Fibroblast of skin of left biceps (primary cell): ENCODE measurements at places on chromosomes 4 and X.

DNA sequence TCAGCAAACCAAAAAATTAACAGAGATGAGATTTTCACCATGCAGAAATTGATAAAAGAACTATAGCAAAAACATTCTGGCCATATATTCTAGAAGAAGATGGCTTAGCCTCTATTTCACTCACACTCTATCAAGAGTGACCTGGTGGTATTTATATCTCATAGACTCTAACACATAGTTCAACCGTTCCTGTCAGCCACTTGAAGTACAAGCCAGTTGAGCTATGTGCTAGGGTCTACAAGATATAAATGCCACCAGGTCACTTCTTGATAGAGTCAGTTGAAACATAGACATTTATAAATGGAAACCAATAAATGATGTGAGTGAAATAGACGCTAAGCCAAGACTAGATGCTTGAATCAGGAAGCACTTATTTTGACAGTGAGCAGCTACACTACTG is 836.7 kb upstream of the EPHA5 start:
- DNase-seq = no peak

DNA sequence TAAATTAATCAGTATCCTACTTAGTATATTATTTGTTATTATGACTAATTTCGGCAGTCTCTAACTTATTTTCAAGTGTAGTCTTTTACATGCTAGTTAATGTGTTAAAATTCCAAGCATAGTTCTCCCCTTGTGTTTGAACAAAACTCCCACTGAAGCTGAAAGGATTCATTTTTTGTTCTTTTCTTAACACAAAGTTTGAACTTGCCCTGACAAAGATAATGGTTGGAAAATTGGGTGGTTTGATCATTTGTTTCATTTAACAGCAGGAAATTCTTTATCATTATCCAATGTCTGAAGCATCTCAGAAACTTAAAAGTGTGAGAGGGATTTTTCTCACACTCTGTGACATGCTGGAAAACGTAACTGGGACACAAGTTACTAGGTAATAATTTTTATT is 36.0 kb downstream of the INTU start:
- no peak for DNase-seq

GRCh38 chrX:15301924-15302323 is 13.5 kb downstream of the ASB11 start:
- DNase-seq = no peak

- DNase-seq = peak; percentile 49
These were observed 10.1 kb downstream of the ELF4 start for GRCh38 chrX:130100180-130100579.

DNA sequence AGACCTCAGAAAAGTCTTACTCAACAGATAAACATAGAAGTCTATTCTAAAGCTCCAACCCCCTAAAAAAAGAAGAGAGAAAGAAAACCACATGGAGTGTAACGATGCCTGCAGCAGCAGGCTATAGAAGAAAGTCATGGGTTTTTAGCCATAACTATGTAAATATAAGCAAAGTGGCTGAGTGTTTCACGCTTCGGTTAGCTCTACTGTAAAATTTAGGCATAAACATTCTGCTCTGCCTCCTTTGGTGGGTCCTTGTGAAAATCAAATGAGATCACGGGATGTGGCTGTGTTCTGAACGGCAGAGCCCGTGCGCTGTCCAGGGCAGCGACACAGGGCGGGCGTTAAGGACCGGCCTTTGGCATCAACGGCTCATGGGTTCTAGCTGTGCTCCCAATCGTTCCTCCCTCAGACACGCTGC is 78.4 kb downstream of the IRF2 start:
- no peak for DNase-seq

- no peak for DNase-seq
These were observed 687 bp upstream of the GRIA2 start for GRCh38 chr4:157219711-157220370.
